Right lobe of liver (tissue), 6 donors: ENCODE measurements at places on chromosomes 3 and 15. TPM values are rescaled to one million over a fixed set of nuclear protein-coding genes. Genes with fewer than 3 reads are reported as not detected.

Gene MNS1
- 0.58 TPM for total RNA-seq

Gene PDIA3
- total RNA-seq, result 203 TPM

Gene IL17RD
- total RNA-seq, result 0.12 TPM

Gene ADGRG7
- total RNA-seq, result 6.0 TPM

Gene CCNB2
- 0.13 TPM for total RNA-seq

Gene SLC12A6
- 10.9 TPM for total RNA-seq
